ENCODE measurements at places on chromosomes 11 and 22.

- DNase-seq, result no peak
Observed at GRCh38 chr11:69057801-69058200, 9.1 kb downstream of the TPCN2 start.

GRCh38 chr11:130947481-130947880 lies 31.2 kb upstream of the SNX19 start:
- DNase-seq, result no peak

- DNase-seq, result no peak
Observed at GRCh38 chr11:33654594-33654993, 46.0 kb downstream of the C11orf91 start.

DNA sequence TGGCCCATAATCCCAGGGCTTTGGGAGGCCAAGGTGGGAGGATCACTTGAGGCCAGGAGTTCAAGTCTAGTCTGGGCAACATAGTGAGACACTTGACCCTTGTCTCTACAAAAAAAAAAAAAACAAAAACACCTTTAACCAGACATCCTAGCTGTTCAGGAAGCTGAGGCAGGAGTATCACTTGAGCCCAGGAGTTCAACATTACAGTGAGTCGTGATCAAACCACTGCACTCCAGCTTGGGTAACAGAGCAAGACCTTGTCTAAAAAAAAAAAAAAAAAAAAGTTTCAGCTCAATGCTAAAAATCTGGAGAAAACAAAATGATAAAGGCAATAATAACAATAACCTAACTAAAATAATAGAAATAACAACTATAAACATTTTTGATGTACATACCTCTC lies 22.6 kb upstream of the APLP2 start:
- DNase-seq, result no peak

GRCh38 chr11:22249871-22250270 lies 57.0 kb downstream of the ANO5 start:
- DNase-seq, result no peak

- peak; percentile 15 for DNase-seq
Observed at GRCh38 chr11:104946907-104947306, 21.5 kb downstream of the CASP4 start.

DNA sequence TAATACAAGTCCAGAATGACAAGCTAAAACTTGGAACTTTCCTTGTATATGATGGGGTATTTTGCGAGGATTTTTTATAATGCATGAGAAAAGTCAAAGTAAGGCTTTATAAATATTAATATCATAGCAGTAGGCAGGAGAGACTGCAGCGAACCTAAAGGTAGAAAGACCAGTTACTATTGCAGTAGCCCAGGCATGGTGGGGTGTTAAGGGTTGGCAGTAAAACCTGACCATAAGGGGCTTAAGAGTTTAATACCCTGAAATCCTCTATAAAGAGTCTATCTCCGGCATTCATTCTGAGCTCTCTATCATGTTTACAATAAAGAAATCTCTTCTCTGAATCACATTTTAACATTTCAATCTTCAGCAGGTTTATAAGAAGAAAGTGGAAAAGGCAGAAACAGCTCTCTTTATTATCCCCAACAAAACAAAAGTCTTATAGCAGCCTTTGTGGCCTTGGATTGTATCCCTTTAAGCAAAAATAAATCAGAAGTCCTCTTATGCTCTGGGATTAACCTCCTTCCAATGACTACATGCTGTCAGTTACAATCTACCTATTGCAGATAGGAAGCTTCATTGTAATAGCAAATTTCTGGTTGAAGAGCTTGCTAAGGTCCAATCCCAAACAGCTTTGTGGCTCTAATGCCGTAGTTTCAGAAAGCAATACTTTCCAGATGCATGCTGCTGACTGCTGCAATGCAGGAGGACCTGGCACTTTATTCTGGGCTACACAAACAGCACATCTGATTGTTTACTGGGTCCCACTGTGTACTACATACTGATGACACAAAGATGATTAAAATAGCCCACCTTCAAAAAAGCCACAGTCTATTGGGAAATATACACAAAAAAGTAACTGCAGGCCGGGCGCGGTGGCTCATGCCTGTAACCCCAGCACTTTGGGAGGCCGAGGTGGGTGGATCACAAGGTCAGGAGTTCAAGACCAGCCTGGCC lies 45.8 kb downstream of the SIK3 start:
- DNase-seq, result no peak

- no peak for DNase-seq
Observed at GRCh38 chr11:74474316-74474715, 7.0 kb upstream of the KCNE3 start.

DNA sequence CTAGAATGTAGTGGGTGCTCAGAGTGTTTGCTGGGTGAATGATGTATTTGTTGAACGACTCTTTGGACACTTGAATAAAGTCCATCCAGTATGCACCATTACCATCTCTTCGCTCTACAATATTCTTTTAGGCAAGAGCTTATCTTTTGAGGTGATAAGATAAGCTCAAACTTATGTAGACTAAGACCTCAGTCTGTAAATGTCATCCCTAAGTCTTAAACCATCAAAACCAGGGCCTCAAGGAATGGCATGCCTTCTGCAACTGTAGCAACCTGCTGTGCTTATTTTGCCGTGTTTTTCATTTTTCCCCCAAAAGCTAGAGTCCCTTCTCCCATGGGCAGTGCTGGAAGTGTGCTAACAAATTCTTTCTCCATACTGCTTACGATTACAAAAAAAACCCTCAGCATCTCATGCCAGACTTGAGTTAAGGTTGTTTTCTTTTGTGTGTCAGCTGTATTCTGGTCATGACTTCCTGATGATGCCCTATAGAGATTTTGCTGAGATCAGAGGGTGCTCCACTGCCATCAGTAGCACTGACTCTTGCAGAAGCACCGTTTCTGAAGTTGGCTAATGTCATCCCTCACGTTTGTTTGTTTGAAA lies 27.8 kb downstream of the LIMK2 start:
- no peak for DNase-seq

- DNase-seq, result no peak
Observed at GRCh38 chr11:72247584-72247983, 3.6 kb upstream of the PHOX2A start.

DNA sequence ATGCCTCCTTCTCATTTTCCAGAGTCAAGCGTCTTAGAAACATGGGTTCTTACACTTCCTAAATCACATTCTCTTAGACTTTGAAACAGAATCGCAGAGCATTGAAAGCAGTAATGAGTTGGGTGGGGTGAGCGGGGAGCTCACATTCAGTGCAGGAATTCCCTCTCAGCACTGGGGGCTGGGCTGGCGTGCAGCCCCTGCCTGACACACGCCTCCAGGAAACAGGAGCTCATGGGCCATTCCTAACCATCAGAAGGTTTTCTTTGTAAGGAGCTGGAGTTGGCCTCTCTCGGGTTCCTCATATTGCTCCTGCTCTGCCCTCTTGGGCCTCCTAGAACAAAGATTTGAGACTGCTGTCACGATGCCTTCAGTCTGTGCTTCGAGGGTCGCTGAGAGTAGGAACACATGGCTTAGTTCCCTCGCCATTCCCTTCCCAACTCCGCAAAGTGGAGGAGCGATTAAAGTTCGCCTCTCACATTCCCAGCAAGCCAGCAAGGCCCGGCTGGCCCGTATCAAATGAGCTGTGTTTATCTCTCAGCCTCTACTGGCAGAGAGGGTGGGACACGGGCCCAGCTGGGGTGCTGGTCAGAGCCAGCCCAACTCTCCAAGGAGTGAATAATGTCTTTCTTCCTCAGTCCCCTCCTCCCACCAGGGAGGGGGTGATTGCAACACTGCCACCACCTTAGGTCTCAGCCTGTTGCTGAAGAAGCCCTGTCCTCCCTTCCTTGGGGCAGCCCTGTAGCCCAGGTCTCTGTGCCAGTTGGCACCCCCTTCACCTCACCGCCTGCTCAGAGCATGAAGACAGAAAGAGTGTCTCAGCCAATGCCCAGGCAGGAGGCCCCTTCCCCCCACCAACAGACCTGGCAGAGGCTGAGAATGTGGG lies 10.4 kb downstream of the CHRDL2 start:
- DNase-seq, result no peak

GRCh38 chr22:17629173-17629489 lies 582 bp upstream of the ATP6V1E1 start:
- no peak for DNase-seq

- DNase-seq, result no peak
Observed at GRCh38 chr11:122322329-122322728, 206.3 kb upstream of the BLID start.

- peak; percentile 14 for DNase-seq
Observed at GRCh38 chr11:5624489-5625279, at the start of gene TRIM34. TSS of gene TRIM34 (plus strand) at chr11:5625001. CDS start at chr11:5632332, 7,331 bp downstream.

DNA sequence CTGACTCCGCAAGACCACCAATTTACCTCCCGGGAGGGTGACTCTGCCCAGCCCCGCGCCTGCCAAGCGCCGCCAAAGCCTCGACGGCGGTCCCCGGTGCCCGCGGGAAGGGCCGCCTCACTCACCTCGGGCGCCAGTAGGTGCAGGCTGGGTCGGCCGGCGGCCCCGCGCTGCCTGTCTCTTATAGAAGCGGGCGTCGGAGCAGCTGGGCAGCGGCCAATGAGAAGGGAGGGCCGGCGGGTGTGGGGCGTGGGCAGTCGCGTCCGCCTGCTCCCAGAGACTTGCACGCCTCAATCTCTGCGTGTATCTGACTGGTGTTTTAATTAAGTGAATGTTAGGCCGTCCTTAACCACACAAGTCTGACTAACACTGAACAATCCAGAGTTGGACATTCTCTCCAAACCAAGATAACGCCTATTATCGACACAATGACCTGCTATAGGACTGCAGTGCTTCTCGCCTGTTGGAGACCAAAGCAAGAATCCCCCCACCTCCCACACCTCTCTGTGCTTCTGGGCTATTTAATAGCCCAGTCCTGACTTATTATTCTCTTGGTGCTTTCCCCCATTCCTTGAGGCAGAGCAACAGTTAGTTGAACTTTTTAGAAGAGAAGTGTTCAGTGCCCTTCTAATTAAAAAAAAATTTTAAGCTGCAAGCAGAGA lies at the start of gene TPH1:
Gene TPH1 (minus strand): TSS at position 154 of the 662 bp plus-strand sequence. CDS start 5,507 bp downstream, outside the sequence.
- no peak for DNase-seq

GRCh38 chr22:36658900-36659299 lies 44.7 kb downstream of the CACNG2 start:
- DNase-seq, result no peak

- DNase-seq, result no peak
Observed at GRCh38 chr11:9868641-9869040, 204.8 kb downstream of the SWAP70 start.

DNA sequence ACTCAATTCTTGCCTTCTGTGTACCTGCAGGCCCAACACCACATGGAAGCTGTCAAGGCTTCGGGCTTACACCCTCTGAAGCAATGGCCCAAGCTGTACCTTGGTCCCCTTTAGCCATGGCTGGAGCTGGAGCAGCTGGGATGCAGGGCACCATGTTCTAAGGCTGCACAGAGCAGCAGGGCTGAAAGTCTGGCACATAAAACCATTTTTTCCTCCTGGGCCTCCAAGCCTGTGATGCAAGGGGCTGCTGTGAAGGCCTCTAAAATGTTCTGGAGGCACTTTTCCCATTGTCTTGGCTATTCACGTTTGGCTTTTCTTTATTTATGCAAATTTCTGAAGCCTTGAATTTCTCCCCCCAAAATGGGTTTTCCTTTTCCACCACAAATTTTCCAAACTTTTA lies 102.1 kb upstream of the SLC5A12 start:
- DNase-seq, result no peak

DNA sequence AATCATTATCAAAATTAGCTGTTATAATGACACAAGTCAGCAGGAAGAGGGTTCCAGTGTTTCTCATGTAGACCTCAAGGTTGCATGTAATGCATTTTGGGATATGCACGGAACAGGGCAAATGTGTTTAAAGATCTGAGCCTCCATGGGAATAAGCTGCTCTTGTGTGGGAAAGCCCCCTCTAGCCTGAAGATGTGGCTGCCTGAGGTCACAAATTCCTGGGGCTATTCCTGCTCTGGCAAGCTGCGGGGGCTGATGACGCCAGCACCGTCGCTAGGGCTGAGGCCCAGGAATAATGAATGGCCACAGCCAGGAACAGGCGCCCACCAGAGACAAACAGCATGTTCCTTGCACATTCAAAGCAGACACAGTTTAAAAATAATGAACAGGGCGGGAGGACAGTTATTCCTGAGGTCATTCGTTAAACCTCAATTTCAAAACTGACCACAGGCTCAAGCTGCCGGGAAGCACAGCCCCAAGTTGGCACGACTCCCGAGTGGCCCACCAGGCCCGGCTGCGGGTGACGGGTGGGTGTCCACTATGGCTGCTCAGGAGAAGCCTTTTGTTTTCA lies 11.7 kb downstream of the OSBPL5 start:
- no peak for DNase-seq

- no peak for DNase-seq
Observed at GRCh38 chr22:24153959-24154358, 27.3 kb upstream of the SUSD2 start.

GRCh38 chr11:12087075-12088004 lies 23.1 kb upstream of the MICAL2 start:
- DNase-seq, result peak; percentile 62

DNA sequence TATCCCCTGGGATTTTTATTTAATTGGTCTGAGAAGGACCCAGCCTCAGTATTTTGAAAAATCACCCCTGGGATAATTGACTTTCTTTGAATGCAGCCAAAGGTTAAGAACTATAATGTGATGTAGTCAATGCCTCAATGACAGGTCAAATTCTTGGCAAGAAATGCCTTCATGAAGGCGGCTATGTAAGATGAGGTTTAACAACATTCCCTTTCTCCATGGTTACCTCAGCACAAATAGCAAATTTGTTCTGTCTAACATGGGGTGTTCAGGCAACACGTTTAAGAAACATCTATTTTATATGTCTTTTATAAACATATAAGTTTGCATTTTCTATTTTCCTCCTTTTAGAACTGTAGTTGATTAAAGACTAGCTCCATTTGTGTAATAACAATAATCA lies 5.3 kb downstream of the SLN start:
- DNase-seq, result no peak

DNA sequence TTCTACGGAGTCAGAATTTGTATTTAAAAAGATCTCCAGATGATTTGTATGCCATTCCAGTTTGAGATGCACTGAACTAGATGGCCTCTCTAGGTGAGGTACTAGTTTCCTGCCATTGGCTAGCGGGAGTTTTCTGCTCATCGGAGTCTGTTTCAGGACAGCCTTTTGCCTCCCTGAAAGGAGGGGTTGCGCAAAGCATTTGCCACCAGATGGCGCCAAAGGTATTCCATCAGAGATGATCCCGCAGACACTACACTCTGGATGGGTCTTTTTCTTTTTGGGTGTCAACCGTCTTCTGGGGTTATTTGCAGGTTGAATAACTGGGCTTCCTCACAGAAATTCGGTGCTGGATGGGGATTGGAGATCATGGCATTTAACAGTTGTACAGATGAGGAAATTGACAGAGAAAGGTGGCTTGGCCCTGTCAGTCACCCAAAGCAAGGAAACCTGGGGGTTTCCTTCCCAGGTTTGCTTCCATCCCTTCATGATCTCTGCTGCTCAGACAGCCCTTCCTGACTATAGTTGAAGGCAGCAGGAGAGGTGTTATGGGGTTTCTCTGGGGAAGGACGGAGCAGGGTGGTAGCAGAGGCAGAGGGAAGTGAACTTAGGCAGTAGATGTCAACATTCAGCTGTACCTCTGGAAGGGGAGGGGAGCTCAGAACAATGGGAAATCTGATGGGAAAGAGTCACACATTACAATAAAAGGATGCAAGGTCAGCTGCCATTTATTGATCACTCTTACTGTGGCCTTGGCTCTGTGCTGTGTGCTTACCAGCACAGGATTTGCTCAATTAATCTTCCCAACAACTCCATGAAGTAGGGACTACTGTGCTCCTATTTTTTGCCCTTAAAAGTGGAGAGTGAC lies 81.6 kb downstream of the CCDC81 start:
- peak; percentile 66 for DNase-seq
